ENCODE measurements at places on chromosomes 6 and 20.

DNA sequence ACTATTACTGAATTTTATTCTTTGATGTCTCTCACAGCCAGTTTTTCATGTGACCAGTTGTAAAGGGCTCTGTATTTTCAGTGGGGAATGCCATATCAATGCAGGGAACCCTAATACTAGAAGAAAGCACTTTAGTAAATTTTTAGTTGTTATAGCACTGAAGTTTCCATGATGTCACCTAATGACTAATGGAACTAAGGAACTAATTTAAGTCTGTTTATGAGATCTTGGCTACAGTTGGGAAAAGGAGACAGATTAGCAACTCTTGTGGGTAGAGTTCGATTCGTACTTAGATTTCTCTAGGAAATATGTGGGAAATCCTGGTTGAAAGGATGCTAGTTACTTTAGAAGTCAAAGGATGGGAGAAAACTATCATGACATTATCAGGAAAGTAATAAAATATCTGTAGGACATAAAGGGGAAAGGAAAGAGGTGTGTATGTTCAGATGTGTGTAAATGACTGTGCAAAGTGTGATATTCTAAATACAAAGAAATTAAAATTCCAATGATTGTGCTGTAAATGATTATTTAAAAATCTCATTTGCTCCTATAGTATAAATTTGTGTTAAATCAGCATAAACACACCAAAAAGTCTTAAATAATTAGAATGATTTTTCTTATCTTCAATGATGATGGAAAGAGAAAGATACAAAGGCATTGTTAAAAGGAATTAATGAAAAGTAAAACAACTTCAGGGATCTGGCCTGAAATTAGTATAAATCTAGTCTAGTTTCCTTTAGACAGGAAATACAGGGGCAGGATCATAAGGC, 103.4 kb downstream of the LRRC1 start:
- no peak for DNase-seq

- DNase-seq = no peak
Observed at GRCh38 chr6:113432521-113433334, 424.4 kb upstream of the MARCKS start.

DNA sequence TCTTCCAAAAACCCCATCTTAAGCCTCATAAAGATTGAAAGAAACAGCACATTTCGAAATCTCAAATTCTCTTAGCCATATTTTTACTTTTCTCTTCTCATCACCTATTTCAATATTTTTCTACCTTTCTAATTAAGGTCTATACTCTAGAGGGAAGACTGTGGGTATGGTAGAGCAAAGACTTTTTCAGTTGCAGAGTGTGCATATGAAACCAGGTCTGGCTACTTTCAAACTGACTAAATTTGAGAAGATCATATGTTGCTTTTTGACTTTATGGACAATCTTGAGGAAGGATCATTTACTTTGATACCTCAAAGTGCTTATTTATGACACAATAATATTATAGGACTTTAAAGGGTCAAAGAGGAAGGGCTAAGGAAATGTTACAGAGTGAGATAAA, 20.7 kb downstream of the FILIP1 start:
- no peak for DNase-seq

DNA sequence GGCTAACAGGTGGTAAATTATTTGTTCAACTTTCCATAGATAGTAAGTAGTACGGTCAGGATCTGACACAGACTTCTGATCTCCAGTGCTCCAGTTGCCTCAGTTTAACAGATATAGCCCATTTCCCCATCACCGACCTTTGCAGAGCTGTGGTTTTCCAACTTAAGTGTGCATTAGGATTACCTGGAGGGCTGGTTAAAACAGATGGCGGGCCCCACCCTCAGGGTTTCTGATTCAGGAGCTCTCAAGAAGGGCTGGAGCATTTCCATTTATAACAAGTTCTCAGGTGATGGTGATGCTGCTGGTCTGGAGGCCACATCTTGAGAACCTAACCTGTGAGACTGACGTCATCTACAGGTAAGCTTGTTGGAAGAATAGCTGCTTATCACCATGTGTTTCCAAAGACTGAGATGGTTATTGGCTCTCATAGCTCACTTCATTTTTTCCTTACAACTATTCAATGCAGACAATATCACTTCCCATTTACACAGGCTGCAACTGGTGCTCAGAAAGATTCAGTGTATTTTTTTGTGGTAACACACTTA, 360.1 kb upstream of the CHD6 start:
- no peak for DNase-seq

DNA sequence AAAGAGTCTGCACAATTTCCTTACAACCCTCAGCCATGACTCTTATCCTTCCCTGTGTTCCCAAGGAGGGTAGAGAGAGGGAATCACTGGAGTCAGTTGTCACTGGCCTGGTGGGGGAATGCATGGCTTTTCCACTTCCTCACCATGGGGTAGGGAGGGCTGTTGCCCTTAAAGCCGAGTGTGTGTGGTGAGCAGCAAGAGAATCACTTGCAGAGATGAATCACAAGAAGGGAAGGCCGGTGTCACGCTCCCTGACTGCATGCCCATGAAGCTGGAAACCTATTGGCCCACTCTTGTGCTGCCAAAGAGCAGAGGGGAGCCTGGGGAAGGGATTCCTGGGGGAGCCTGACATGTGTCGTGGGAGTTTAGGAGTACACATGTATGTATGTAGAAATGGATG, 18.1 kb upstream of the BMP6 start:
- no peak for DNase-seq

GRCh38 chr20:48831718-48832404, 4.1 kb upstream of the PREX1 start:
- no peak for DNase-seq

GRCh38 chr6:162701551-162701950, 26.0 kb downstream of the PRKN start:
- no peak for DNase-seq

GRCh38 chr20:38196592-38196991, 31.5 kb upstream of the TGM2 start:
- DNase-seq = no peak

GRCh38 chr6:12635813-12636212, 80.8 kb upstream of the PHACTR1 start:
- DNase-seq = no peak

- DNase-seq = no peak
Observed at GRCh38 chr6:57177545-57178265, 5.6 kb downstream of the BAG2 start.

- DNase-seq = no peak
Observed at GRCh38 chr6:74253261-74253660, 557.3 kb downstream of the CD109 start.

GRCh38 chr6:21476112-21476511, 117.4 kb upstream of the SOX4 start:
- DNase-seq = no peak

GRCh38 chr6:100088009-100088408, 94.0 kb upstream of the MCHR2 start:
- DNase-seq = no peak

GRCh38 chr20:63642527-63643247, 10.5 kb downstream of the STMN3 start:
- no peak for DNase-seq

- DNase-seq = no peak
Observed at GRCh38 chr6:123635567-123635966, 1.2 kb downstream of the TRDN start.

- no peak for DNase-seq
Observed at GRCh38 chr6:32912951-32913350, 27.9 kb downstream of the HLA-DMB start.

- DNase-seq = no peak
Observed at GRCh38 chr6:87154641-87154992, 748 bp upstream of the ZNF292 start.

GRCh38 chr6:81863123-81863522, 110.6 kb upstream of the TENT5A start:
- DNase-seq = peak; percentile 5

DNA sequence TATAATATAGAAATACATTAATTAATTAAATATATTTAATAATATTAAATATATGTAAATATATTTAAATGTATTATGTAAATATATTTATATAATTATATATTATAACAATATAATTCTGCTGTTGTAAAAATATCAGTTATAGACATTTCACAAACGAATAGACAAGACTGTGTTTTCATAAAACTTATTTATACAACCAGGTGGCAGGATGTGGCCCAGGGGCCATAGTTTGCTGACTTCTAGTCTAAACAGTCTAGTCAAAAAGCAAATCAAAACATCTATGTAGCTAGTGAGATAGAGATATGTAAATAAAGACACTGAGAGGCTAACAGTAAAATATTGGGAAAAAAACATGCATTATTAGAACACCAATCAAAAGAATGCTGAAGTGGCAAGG, 136.4 kb downstream of the TBXT start:
- DNase-seq = no peak

DNA sequence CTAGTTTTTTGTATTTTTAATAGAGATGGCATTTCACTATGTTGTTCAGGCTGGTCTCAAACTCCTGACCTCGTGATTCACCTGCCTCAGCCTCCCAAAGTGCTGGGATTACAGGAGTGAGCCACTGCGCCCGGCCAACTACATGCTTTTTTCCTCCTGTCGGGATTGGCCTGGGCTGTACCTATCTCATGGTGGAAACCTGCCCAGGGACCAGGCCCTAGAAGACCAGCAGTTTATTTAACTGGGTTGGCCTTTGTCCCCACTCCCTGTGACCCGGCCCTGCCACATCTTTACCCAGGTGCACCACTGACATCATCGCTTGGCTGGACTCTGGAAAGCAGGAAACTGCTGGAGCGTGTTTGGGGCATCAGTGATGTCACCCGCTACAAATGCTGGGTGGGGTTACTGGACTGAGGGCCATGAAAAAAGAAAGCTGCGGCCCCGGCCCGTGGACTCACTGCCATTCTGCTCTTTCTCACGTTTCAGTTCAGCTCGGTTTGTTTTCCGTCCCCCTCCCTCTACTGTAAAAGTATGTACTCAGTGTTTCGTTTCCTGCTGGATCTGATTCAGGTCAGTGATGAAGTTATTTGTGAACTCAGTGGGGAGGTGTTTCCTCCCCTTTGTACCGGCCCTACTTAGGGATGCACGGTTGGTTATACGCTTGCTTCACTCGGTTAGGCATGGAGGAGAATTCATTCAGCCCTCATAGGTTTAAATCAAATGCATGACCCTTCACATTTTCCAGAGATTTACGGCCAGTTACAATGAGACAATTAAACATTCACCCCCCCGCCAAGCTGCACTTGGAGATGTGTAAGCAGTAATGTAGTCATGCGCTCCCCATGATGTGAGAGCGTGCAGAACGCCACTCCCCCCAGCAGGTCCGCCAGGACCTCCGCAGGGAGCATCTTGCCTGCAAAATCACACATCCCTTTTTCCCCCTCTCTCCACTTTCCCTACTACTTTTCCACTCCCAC, 179.3 kb downstream of the MTHFD1L start:
- peak; percentile 91 for DNase-seq

DNA sequence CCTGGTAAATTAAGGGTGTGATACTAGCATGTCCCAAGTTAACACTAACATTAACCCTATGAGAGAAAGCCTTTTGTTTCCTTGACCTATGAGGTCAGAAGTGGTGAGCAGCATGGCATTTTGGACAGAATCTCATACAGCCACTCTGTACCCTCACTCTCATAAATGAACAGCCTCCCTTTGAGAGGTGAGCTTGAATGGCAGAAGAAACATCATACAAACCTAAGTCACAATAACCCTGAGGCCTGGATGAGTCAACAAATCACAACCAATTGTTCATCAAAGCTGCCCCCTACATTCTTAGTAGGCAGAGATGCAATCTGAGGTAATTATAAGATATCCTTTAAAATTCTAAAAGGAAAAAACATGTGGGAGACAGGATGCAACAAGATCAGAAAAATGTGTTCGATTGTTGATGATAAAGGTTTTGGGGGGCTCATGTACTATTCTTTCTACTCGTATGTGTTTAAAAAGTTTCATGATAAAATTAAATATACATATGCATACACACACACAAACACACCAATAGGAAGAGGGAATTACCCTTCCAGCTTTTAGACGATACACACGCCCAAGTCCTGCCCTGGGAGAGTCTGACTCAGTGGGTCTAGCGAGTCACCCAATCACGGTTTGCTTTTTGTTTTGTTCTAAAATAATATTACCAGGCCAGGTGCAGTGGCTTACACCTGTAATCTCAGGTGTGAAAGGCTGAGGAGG, 117.3 kb downstream of the ARHGAP18 start:
- no peak for DNase-seq

DNA sequence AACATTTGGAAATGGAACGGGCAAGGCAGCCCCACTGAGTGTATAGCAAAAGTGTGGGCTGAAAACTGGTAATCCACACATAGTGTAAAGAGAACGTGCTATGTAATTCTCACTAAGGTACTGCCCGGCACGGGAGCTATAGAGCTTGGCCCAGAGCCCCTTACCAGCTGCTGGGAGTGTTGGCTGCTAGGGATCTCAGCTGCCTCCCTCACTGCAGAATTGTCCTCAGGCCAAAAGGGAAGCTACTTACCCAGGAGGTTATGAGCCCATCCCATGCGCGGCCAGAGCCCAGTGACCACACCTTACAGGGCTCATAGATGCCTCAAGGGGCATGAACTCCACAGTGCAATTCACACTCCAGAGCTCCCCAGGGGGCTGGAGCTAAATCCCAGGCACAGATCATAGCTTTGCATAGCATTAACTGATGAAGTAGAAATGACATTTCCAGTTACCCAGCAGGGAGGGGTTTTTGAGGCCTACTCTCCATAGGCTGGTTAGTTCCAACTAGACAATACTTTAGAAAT, 56.8 kb downstream of the LINC00237 start:
- no peak for DNase-seq

- peak; percentile 54 for DNase-seq
Observed at GRCh38 chr20:41509316-41510200, 108.6 kb downstream of the CHD6 start.

DNA sequence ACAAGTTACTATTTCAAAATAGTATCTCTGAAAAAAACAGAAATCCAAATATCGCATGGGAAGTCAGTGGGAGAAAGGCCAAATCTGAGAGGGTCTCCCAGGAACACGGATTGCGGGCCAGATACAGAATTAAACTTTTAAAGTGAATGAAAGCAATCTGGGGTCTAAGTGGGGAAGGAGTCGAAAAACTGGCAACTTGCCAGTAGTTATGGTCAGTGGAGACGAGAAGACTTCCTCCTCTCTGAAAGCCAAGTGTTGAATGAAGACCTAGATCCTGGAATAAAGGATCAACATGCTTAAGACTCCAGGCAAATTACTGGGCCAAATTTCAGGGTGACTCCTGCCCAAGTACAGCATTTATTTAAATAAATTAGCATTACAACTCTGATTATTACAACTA, 123.6 kb downstream of the BFSP1 start:
- no peak for DNase-seq

DNA sequence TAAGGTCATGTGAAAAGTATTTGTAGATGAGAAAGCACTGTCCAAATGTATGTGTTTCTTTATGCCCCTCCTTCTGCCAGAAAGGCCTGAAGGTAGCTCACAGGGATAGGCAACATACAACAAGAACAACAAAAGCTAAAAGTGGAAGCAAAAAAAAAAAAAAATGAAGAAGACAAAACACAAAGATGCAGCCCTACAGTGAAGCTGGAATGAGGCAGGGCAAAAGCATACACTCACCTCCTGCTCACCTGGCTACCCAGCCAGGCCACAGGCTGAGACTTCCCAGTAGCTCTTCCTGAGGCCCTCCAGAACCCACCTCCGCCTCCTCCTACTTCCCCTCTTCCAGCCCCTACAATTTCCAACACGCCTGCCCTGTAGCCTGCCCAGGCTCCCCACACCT, 2.4 kb downstream of the UNC5CL start:
- DNase-seq = no peak

GRCh38 chr6:152351110-152351509, 286.1 kb downstream of the SYNE1 start:
- no peak for DNase-seq

- DNase-seq = no peak
Observed at GRCh38 chr6:151539506-151540268, 45.9 kb downstream of the CCDC170 start.

- no peak for DNase-seq
Observed at GRCh38 chr6:139820210-139820609, 445.8 kb upstream of the CITED2 start.

Data from NCI-H345 (cell line).